ENCODE measurements at places on chromosomes 2 and 18. TPM values are rescaled to one million over a fixed set of nuclear protein-coding genes. Genes with fewer than 3 reads are reported as not detected.

The NETO1 gene
- total RNA-seq, result not detected

The SPP2 gene
- total RNA-seq, result not detected

The IL36A gene
- not detected for total RNA-seq

The MATN3 gene
- total RNA-seq, result 3.8 TPM

The SIX3 gene
- total RNA-seq, result not detected

The RAB17 gene
- not detected for total RNA-seq
